ENCODE measurements at places on chromosomes 5 and 9. TPM values are rescaled to one million over a fixed set of nuclear protein-coding genes. Genes with fewer than 3 reads are reported as not detected.

Gene CLIC3
- 1.7 TPM for total RNA-seq

Gene FOXD4L3
- not detected for total RNA-seq

Gene CNTFR
- total RNA-seq = 3.3 TPM

Gene PDCD1LG2
- total RNA-seq = 2.3 TPM

Gene NPR2
- total RNA-seq = 24.6 TPM

Gene FBXO10
- total RNA-seq = 8.3 TPM

Gene SPATA31A3
- not detected for total RNA-seq

Gene UBQLN1
- 85.2 TPM for total RNA-seq

Gene SPINK7
- total RNA-seq = not detected

Gene PFN3
- not detected for total RNA-seq
